Retinal pigment epithelial cell (primary cell): ENCODE measurements at places on chromosomes 4 and X.
A peak's percentile ranks its signal among the peaks of the same experiment; 100 is the strongest.

- no peak for DNase-seq
Observed at GRCh38 chr4:137896221-137896737, 345.9 kb downstream of the SLC7A11 start.

DNA sequence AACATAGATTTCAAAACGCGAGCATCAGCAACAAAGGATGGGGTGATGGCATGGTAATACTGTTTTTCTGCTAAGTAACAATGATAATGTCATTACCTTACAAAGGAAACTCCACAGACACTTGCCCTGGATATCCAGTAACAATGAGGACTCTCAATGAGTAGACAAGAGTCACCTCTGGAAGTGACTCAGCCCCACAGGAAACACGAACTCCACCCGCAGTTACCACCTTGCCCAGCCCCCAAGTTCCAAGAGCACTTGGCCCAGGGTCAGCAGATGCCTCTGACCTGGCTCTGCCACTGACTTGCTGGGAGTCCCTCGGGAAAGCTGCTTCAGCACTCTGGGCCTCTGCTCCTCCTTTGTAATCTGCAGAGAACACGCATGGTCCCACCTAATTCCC lies 110.3 kb upstream of the MAP3K15 start:
- DNase-seq: no peak

GRCh38 chr4:141331534-141332358 lies 111.1 kb downstream of the ZNF330 start:
- DNase-seq: no peak

DNA sequence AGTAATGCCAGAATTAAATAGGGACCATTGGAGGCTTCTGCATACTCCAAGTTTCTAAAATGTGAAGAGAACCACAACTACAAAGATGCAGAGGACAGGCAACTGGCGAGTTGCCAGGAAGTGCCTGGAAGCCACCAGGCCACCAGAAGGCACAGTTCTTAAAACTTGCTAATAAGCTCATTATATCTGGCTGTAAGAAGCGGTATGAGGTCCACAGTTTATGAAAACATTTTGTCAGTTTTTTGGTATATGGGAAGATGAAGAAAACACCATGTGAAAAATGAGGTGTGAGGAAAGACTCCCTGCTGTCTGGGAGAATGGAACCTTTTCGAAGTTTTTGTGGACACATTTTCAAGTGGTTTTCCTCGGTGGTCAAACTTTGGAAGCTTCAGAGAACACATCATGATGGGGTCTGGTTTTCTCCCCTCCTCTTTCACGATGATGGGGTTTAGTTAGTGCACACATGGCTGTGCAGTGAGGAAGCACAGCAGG lies 202.7 kb downstream of the NR3C2 start:
- DNase-seq: no peak

- DNase-seq: no peak
Observed at GRCh38 chrX:10529344-10529743, 91.0 kb downstream of the MID1 start.

- DNase-seq: no peak
Observed at GRCh38 chr4:78707793-78708192, 68.4 kb upstream of the BMP2K start.

DNA sequence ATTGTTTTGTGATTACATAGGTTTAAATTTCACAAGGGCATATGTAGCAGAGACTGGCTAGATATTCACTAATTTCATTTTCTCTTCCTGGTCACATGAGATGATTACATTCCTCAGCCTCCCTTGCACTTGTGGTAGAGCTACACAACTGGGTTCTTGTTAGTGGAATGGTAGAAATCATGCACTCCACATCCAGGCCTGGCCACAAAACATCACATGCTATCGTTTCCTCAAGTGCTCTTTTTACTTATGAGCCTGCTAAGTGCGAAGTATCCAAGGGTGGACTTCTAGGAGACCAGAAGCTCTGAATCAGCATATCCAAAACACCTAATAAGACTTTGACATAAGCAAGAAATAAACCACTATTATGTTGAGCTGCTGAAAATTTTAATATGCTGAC lies 26.4 kb upstream of the HPGDS start:
- DNase-seq: no peak

- no peak for DNase-seq
Observed at GRCh38 chr4:75385106-75385505, 129.1 kb downstream of the RCHY1 start.

- DNase-seq: no peak
Observed at GRCh38 chr4:7194251-7195140, 2.2 kb downstream of the SORCS2 start.

- no peak for DNase-seq
Observed at GRCh38 chrX:1679238-1679637, 64.4 kb downstream of the ASMT start.

DNA sequence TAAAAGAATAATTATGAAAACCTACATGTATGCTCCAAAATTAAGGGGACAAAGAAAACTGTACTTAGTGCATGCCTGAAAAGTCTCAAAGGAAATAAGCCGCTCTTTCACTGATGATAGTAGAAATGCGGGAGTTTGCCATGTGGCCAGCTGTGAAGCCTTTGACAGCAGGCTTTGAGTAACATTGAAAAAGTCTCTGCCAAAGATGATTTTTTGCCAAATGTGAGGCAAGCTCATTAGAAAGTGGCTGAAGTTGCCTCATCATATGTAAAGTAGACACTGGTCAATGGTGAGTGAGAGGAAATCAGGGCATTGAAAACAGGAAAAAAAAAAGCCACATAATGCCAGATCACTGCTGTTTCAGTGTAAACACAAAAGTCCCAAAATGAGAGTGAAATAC lies 2360.1 kb downstream of the PCDH7 start:
- DNase-seq: no peak

DNA sequence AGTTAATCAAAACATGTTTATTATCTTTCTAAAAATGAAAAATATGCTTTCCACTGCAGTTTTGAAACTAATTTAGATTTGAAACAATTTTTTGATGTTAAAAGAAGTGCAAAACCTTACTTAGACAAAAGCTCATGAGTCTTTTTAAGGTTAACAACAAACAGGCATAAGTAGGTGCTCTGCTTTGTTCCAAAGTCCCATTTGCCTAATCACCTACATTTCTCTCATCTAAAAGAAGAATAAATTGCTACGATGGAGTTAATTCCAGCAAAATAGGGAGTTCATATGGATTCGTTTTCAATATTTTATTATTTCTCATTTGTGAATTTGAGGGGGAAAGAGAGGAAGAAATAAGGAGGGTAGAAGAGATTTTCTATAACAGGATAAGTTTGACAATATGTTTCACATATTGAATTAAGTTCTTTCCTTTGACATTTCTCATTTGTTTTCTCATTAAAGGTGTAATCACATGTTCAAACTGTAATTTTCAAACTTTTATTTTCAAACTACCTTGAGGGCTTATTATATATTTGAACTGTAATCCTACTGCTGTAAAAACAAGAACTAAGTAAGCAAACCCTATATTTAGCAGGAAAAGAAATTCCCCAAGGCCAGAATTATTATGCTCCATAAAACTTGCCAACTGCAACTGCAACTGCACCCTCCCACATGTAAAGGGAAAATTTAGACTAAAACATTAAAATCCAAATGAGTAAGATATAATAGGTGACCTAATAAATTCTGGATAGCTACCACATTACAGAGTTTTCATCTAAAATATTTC lies 9.6 kb upstream of the SLC39A8 start:
- DNase-seq: no peak

GRCh38 chr4:77418333-77418732 lies 187.3 kb upstream of the CXCL13 start:
- no peak for DNase-seq

- DNase-seq: no peak
Observed at GRCh38 chrX:129626026-129626425, 28.7 kb downstream of the APLN start.

- no peak for DNase-seq
Observed at GRCh38 chrX:2578864-2579263, 78.1 kb upstream of the DHRSX start.

DNA sequence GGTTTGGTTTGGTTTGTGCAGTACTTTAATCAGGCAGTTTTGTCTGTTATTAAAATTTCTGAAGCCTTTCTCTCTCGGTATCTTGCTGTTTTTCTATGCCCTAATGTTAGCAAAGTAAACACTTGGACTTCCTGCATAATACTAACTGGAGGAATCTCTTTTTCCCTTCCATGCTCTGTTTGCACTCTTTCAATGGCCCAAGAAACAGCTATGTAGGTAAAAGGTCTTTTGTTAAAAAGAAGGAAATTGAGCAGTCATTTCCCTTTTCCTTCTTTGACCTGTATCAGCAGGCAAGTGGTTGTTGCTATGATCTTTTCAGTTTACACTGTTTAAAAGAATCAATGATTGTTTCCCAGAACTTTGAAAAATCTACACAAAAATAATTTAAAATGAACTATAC lies 82.7 kb downstream of the CCSER1 start:
- no peak for DNase-seq

GRCh38 chr4:71303287-71303686 lies 35.5 kb upstream of the SLC4A4 start:
- no peak for DNase-seq

DNA sequence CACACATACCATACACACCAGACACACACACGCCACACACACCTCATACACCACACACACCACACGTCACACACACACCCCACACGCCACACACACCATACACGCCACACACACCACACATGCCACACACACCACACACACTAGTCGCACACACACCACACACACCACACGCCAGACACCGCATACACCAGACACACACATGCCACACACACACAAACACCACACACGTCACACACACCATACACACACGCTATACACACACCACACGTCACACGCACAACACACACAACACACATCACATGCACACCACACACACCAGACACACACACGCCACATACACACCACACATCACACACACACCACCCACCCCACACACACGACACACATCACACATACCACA lies 32.0 kb downstream of the FAM53A start:
- DNase-seq: no peak

- DNase-seq: peak; percentile 48
Observed at GRCh38 chr4:186844059-186844681, 120.5 kb upstream of the FAT1 start.

GRCh38 chrX:139932901-139933796 lies at the start of gene ATP11C:
ATP11C (minus strand) TSS chrX:139933053; CDS start chrX:139932042, 1,011 bp downstream.
- DNase-seq: no peak

GRCh38 chrX:110310000-110310790 lies 7.7 kb downstream of the AMMECR1 start:
- DNase-seq: no peak

DNA sequence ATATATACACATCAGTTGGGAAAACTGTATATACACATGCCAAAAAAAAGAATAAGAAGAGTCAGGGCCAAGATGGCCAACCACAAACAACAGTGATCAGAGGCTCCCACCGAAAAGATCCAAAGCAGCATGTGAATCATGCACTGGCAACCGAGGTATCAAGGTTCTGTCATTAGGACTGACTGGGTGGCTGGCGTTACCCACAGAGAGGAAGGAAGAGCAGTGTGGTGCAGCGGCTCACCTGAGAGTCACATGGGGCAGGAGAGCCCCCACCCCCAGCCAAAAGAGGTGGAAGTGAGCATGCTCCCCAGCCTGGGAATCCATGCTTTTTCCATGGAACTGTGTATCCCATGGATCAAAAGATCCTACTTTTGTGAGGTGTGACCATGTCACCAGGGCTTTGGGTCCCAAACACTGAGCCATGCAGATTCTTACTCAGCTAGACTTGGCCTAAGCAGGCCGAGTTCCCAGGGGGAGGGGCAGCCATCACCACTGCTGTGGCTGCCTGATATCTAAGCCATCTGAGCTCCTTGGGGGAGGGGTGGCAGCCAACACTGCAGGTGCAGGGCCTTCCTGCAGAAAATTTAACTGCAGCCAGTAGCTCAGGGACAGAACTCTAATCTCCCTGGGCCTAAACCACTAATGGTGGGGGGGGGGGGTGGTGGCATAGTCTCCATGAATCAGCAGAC lies 52.8 kb downstream of the P2RY10 start:
- DNase-seq: no peak

DNA sequence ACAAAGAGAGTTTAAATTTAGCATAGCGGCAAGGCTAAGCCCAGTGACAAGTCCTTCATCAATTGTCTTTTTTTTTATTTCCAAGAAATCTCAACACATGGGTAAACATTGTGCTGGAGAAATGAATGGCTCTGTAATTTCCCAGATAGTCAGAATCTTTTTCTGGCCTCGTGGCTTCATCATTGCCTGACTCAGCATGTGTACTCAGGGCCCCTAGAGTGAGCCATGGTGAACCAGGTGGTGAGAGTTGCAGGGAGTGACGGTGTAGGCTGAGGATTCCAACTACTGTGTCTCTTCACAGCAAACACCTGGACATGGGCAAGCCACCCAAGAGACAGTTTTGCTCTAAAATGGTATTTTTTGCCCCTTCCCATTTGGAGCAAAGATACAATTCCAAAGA lies 43.1 kb upstream of the UCP1 start:
- no peak for DNase-seq

GRCh38 chrX:106894392-106894909 lies 8.7 kb downstream of the RIPPLY1 start:
- DNase-seq: no peak

DNA sequence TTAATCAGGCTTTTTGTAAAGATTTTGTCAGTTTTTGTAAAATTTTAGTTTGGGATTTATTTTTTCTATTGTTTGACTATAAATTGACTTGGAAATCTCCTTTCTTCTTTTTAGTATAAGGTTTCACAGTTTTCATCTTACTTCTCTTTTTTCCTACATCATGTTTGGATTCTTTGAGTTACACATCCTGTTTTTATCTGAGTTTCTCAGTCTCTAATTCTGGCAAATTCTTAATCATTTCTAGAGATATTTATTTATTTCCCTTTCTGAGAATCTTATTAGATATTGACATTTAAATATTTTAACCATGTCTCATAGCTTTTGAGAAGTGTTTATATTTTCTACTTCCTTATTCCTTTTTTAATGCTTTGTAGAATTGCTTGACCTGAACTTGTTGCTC lies 20.7 kb downstream of the USP53 start:
- DNase-seq: no peak

DNA sequence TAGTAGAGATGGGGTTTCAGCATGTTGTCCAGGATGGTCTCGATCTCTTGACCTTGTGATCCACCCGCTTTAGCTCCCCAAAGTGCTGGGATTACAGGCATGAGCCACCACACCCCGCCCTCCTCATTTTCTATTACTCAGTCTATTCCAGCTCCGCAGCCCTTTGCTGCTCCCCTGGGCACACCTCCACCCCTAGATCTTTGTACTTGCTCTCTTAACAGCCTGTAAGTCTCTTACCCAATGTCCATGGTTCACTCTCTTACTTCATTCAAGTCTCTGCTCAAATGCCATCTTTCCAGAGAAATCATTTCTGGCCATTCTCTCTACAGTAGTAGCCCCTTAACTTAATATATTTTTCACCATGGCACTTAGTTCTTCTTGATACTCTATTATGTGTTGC lies 64.7 kb downstream of the LDB2 start:
- no peak for DNase-seq
